ENCODE measurements at places on chromosomes 12 and 14.

DNA sequence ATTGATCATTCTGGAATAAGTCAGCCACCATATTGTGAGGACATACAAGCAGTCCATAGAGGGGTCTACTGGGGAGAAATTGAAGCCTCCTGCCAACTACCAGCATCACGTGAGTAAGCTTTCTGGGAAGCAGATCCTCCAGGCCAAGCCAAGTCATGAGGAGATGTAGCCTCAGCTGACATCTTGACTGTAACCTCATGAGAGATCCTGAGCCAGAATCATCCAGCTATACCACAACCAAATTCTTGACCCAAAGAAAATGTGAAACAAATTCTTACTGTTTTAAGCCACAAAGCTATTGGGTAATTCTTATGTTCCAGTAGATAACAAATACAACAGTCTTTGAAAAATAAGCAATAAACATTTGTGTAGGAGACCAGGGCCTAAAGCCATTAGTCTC, 479.4 kb upstream of the DCN start:
- DNase-seq = no peak

DNA sequence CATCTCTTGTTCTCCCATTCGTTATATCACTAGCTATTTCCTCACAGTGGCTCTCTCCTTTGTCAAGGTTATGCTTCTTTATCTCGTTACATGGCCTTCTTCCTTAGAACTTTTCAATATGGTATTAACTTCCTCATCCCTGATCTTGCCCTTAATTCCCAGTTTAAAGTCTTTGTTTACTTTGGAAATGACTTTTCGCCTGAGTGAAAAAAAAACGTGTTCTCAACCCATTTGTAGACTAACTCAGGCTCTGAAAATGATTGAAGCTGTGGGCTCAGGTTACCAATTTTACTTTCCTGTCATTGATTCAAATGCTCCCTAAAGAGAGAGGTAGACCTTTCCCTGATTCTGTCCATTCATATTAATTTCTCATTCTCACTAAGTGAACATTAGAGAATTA, 135.2 kb downstream of the NUBPL start:
- DNase-seq = no peak

DNA sequence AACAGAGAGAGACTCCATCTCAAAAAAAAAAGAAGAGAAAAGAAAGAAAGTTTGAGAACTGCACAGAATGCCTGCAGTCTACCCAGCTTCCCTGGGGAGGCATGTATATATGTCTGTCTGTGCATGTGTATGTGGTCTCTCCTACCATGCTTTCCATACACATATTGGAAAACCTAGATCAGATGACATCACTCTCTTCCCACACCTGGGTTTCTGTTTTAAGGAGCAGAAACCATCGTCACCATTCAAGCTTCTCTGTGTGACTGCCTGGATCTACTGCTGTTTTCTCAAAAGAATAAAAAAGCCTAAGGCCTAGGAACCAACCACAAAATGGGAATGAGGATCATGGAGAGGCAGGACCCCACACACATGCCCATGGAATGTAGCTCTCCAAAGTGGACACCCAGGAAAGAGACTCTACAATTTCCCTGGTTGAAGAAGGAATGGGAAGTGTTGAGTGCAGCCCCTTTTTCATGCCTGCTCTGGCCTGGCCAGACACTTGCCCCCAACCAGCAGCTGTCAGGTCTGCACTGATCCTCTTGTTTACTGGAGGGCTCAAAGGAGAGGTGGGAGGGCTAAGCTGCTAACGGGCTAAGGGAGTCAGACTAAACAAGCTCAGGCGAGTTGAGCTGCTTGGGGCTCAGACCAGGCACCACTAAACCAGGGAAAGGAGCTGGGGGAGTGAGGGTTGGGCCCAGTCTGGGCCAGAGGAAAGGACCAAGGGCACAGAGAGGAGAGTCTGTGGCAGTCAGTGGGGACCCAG, 7.7 kb upstream of the PCK2 start:
- DNase-seq = no peak

DNA sequence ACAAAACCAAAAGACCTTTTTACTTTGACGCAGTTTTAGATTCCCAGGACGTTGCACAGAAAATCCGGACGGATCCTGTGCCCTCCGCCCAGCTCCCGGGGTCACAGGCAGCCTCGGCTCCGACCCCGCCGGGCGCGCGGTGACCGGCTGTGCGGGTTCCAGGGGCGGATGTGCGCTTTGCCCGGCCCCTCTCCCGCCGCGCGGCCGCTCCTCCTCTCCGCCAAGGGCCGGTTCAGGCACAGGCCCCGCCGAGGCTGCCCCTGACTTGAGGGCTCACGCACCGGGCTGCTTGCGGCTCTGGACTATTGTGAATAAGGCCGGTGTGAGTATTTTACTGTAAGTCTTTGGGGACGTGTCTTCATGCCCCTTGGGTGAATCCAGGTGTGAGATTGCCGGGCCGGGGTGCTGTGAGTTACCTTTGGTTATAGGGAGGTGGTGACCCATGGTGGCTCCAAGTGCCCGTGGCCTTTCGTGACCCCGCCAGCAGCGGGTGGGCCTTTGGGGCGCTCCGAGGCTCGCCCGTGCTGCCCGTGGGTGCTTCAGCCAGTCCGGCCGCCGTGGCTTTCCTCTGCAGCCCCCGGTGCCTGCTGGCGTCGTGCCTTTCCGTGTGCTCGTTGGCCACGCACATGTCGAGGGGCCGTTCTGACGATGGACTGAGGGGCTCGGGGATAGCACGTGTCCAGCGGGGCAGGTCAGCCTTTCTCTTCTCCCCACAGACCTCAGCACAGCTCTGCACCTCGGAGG, 45.9 kb downstream of the NOC4L start:
- no peak for DNase-seq

DNA sequence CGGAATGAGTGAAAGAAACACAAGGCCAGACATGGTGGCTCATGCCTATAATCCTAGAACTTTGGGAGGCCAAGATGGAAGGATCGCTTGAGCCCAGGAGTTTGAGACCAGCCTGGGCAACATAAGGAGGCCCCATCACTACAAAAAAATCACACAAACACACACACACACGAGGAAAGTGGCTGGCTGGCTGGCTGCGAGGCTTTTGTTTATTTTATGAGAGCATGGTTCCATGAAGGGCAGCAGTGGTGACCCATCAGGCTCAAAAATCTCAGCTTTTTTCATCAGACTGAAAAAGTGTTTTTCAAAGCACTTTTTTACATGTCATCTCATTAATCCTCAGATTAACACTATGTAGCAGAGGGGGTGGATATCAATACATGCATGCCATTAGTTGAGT, 27.7 kb downstream of the VDR start:
- DNase-seq = no peak

- peak; percentile 56 for DNase-seq
Measured at GRCh38 chr12:7970475-7971252, 34.7 kb upstream of the SLC2A3 start.

GRCh38 chr12:30100741-30101140, 317.0 kb upstream of the TMTC1 start:
- no peak for DNase-seq

- DNase-seq = no peak
Measured at GRCh38 chr14:30252151-30252550, 306.8 kb upstream of the G2E3 start.

DNA sequence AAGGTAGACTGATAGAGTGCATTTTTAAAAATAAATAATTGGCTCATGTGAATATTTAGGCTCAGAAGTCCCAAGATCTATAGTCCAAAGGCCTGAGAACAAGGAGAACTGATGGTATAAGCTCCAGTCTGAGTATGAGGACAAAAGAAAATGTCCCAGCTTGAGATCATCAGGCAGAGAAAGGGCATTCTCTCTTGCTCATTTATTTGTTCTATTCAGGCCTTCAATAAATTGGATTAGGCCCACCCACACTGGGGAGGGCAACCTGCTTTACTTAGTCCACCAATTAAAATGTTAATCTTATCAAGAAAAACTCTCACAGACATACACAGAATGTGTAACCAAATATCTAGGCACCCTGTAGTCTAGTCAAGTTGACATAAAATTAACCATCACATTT, 644.4 kb upstream of the MDGA2 start:
- no peak for DNase-seq

DNA sequence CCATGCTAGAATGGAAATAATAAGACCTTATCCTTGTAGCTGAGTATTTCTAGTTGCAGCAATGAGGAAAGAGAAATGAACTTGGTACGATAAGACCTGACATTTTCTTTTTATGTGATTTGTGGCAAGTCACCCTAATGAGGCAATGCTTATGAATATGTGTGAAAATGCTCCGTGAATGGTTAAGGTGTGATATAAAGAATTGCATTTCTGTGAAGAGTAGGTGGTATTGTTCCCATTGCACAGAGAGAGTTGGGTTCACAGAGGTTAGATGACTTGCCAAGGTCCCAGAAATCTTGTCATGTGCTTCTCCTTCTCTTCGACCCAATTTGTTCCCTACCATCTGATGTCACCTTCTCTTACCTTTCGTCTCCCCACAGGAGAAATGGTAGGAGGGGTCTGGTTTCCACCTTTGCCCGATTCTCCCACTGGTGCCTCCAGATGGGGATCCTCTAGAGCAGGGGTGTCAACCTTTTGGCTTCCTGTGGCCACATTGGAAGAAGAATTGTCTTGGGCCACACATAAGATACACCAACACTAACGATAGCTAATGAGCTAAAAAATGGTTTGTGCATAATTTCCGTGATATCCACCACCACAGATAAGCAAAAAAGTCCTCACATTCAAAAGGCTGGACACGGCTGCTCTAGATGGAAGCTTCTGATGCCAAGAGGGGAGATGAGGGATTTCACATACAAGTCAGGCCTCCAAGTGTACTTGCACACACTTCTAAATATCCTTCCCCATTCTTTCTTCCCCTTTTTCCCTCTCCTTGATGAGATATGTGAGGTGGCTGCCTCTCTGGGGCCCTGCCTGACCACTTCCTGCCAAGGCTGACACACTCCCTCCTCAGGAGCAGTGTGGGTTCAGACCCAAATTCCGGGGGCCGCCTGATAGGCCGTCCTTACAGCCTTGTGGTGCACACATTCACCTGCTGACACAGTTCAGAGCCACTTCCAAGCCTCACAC, 96.1 kb downstream of the PLXNC1 start:
- no peak for DNase-seq

DNA sequence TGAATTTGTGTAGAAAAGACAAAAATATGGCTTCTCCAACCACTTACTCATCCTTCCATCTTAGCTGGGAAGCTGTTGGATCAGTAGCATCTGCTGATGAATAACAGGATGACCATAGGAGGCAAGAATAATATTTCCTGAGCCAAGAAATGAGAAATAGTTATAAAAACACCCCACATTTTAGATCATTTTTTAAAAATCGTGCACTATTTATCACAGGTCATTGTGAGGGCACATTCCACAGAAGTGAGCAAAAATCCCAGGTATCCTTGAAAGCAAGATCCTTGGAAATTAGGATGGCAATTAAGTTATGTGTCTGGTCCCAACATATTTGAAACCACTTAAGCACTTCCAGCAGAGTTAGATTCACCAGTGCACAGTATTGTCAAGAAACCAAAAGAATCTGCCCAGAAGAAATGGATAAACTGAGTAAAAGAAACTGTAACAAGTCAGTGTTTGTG, 8.4 kb downstream of the FAR2 start:
- no peak for DNase-seq

- no peak for DNase-seq
Measured at GRCh38 chr14:56858422-56858821, 48.1 kb upstream of the OTX2 start.

DNA sequence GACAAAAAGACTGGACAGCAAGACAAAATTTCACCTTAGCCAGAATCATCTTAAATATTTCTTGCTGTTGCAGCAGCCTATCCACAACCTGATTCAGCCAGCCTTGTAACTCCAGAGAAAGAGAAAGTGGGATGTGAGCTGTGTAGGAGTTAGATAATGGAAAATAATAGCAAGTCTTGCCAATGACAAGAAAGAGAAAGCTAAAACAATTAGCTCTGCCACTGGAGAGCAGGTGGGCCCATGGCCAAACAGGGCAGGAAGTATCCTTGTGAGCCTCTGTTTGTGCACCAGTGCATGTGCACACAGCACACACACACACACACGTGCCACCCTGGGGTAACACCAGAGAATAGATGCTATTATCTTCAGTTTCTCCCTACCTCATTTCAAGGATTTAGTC, 106.0 kb upstream of the CCDC196 start:
- DNase-seq = no peak

GRCh38 chr14:32186248-32186647, 15.6 kb upstream of the RNU6-7 start:
- no peak for DNase-seq

GRCh38 chr12:56581418-56582145, 48.5 kb downstream of the BAZ2A start:
- DNase-seq = no peak

GRCh38 chr12:77040231-77040630, 25.1 kb downstream of the E2F7 start:
- no peak for DNase-seq

- no peak for DNase-seq
Measured at GRCh38 chr12:127485528-127485927, 781.4 kb upstream of the TMEM132C start.

DNA sequence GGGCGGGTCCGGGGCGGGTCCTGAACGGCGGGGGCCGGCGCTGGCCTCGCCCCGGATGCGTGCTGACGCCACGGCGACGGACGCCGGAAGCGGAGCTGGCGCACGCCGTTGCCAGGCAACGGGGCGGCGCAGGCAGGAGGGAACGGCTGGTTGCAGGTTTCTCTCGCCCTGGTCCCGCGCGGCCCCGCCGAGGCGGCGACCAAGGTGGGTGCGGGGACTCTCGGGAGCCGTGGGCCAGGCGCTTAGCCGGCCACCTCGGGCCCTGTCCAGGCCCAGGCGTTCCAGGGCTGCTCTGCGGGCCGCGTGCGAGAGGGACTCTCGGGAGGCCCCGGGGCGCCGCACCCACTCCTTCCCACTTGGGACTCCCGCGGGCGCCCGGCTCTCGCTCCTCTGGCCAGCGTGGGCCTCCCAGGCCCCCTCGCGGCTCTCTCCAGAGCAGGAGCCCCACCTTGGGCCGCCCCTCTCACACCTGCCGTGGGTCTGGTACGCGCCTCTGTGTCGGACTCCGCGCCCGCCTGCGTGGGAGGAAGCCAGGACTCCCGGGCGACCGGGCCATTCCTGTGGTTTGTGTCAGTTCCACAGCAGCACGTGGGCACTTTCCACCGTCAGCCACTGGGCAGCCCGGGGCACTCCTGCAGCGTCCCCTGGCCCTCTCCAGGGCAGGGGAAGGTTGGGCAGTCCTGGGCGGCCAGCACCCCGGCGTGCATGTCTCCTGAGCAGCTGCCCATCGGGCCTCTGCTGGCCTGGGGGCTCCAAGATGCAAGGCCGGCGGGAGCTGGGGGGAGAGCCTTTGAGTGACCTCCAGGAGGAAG, at the start of gene CLBA1:
Gene CLBA1, plus strand, starts transcription at position 114 of the 812 bp plus-strand sequence. Its CDS starts 644 bp downstream, at position 758.
- peak; percentile 71 for DNase-seq

- no peak for DNase-seq
Measured at GRCh38 chr12:115806000-115806399, 471.5 kb downstream of the MED13L start.

- no peak for DNase-seq
Measured at GRCh38 chr12:6369916-6370575, 5.3 kb downstream of the SCNN1A start.

- no peak for DNase-seq
Measured at GRCh38 chr12:47407463-47408129, 298.2 kb downstream of the RPAP3 start.

DNA sequence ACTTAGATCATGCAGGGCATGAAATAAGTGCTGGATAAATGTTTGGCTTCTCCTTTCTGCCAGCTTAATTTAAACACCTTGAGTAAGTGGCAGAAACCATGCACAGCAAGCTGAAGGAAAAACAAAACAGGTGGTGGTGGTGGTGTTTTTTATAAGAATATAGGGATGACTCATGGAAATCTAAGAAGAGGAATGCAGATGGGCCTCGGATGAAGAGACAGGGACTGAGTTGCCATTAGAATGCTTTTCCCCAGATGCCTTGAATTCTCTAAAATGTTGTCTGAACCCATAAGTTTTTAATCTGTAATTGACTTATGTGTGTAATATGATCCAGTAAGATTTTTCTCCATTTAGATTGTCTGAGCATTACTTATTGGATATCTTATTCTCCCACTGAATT, 93.1 kb upstream of the ZDHHC17 start:
- no peak for DNase-seq

All from NCI-H1048 (cell line).